ENCODE measurements at places on chromosomes 2 and 18.

GRCh38 chr2:9086465-9086864, 83.0 kb upstream of the MBOAT2 start:
- DNase-seq, result no peak

- DNase-seq, result no peak
Measured at GRCh38 chr18:53909668-53910067, 314.8 kb downstream of the MBD2 start.

GRCh38 chr2:85430752-85431569, 12.4 kb downstream of the SH2D6 start:
- DNase-seq, result no peak

DNA sequence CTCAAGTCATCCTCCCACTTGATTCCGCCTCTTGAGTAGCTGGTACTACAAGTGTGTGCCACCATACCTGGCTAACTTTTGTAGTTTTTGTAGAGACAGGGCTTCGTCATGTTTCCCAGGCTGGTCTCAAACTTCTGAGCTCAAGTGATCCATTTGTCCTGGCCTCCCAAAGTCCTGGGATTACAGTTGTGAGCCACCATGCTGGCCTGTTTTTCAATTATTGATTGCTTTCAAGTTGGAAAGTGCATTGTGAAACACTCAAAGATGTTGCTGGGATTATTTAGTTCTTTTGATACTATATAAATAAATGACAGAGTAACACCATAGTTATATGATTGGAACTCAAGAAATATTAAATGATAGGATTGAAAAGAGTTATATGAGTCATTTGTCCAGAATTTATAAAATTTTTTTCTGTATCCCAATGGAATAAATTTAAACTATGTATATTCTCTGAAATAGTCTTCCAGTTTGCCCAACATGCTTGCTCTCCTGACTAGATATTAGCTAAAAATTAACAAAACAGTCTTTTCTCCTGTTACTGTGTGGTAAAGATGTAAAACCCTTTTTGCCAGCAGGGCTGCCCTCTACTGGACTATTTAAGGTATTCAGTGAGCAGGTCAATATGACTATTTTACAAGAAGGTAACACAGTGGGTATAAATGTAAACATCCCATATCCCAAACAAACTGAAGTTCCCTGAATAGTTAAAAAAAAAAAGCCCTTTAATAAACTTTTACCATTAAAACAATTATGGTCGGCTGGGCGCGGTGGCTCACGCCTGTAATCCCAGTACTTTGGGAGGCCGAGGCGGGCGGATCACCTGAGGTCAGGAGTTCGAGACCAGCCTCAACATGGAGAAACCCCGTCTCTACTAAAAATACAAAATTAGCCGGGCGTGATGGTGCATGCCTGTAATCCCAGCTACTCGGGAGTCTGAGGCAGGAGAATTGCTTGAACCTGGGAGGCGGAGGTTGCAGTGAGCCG, 42.7 kb downstream of the ACSL3 start:
- DNase-seq, result no peak

DNA sequence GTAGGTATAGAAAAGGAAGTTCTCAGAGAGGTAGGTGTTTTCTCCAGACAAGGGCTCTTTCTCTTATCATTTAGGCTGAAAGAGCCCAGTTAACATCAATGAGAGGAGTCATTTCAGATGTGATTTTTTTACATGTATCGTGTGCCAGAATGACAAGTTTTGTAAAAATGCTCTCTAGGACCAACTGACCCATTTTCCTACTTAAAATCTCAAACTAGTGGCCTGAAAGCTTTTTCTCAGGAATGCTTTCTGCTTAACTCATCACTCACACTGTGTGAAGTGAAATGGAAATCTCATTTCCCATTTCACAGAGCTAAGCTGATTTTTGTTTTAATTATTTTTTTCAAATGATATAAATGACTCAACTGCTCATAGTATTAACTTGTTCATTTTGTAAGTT, 128.7 kb upstream of the CYP26B1 start:
- DNase-seq, result no peak

DNA sequence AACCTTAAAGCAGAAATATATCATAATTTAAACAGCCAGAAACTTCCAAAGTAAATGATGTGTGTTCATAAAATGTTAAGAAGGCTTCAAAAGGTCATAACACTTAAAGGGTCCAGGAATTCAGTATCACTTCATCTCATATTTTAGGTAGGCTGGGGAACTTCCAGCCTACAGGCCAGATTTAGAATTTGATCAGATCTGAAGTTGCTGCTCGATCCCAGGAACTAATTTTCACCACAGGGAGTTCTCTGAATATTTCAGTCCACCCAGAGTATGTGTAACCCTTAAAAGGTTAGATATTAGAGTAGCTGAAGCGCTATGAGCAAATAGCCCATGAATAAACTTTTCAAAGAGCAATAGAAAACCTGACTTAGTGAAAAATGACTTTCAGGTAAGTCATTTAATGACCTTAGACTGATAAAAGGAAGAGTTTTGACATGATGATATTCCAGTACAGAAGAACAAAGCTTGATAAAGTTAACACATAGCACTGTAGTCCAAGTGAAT, 1.7 kb downstream of the WIPF1 start:
- DNase-seq, result no peak

DNA sequence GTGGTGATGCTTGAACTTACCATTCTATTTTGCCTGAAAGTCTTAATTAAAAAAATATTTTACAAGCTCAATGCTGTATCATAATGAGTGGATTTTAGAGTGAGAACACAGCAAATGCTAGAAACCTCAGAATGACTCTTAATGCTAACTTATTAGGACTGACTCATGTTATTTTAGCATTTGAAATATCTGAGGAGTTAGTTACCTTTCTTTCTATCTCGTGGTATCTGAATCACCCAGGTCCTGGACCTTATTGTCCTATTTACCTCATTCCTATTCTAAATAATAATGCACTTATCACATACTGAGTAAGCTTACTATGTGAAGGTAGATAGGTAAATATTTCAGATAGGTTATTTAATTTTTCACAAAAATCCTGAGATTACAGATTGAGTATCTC, 70.7 kb downstream of the SOS1 start:
- no peak for DNase-seq

GRCh38 chr2:9370746-9371145, 52.6 kb downstream of the ITGB1BP1 start:
- no peak for DNase-seq

DNA sequence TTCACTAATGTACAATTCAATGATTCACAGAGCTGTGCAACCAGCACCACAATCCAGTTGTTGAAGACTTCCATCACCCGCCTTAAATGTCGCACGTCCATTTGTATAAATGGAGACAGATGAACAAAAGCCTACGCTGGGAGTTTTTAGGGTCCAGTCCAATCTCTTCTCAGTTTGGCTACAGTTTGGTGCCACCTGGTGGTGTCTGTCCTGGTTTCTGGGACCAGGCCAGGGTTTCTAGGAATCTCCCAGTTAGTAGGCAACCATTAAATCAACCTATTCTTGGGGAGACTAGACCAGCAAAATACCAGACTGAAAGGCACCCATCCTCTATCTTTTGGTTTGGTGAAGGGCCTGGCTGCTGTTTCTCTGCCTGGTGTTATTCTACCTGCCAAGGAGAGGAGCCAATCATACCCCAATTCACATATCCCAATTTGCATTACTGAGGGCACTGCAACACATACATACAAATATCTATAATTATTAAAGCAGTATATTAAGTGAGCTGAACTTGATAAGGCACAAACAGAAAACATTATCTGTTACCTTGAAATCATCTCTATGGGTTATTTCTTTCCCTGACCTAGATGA, 3.2 kb upstream of the DDX1 start:
- no peak for DNase-seq

- DNase-seq, result no peak
Measured at GRCh38 chr2:46451131-46451711, 28.1 kb upstream of the TMEM247 start.

- DNase-seq, result no peak
Measured at GRCh38 chr2:241126201-241126611, 23.1 kb downstream of the PASK start.

GRCh38 chr2:54691445-54692135, 31.9 kb upstream of the EML6 start:
- no peak for DNase-seq

DNA sequence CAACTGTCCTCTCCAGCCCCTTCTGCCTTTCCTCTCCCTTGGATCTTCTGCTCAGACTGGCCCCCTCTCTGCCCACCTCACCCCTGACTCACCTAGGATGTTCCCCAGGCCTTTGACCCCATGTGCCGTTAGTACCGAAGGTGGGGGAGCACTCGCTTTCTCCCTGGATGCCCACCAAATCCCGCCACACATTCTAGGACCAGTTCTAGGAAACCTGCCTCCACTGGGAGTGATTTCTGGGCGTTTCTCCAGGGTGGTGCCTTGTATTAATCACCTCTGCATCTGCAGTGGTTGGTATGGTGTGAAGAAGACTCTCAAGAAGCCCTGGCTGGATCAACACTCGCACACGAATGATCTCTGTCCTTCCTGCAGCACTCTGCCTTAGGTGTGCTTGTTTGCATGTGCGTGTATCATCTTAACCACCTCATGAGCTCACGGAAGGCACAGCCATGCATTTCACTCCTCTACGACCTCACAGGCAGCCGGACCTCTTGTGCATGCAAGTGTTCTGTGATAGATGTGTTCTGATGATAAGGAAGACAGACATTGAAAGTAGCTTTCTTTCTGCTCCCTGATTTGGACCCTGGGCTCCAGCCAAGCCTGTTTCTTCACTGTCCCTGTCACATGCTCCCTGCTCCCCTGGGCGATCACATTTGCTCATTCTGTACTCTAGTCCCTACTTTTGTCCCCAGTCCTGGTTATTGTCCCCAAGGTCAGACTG, 69.4 kb downstream of the LIPG start:
- no peak for DNase-seq

DNA sequence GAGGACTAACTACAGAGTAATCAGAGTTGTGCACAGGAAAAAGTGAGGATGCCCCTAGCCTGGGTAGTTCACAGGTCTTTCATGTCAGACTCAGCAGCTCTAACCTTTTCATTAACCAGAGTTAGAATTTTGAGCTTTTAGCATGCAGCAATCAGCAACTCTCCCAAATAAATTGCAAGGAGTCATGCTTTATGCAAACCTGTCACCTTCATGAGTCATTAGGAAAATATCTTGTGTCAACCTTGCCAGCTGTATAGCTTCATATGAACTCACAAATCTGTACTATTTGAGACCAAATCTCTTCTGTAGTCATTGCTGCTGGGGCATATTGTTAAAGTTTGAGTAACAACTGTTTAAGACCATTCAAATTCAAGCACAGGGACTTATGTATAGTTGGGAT, 382.3 kb upstream of the NT5C1B start:
- DNase-seq, result no peak

DNA sequence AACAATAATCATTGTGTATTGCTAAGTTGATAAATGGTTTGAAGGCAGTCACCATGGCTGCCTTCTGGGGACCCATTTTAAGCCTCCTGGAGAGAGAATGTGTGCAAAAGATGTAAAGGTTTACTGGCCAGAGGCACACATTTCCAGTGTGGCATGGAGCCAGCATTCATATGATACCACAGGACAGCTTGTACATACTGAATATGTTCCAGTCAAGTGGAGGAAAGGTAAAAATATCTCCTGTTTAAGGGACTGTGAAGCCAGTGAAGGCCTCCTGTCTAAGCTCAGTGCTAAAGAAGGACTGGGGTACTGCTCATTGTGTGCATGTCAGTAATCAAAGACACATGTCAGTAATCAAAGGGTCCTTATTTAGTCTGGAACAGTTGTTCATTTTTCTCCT, 119.2 kb downstream of the BABAM2 start:
- DNase-seq, result no peak

DNA sequence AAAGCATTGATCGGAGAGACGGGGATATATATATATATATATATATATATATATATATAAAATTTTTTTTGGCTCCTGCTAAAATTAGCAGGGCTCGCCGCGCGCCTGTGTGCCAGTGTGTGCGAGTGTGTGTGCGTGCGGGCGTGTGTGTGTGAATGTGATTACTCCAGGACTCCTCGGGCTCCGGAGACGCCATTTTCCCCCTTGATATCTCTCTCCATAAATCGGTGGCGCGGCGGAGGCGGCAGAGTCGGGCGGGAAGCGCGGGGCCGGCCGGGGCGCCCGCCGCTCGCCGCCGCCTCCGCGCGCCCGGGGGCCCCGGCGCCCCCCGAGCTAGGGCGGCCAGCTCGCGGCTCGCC, 795 bp upstream of the SETBP1 start:
- no peak for DNase-seq

DNA sequence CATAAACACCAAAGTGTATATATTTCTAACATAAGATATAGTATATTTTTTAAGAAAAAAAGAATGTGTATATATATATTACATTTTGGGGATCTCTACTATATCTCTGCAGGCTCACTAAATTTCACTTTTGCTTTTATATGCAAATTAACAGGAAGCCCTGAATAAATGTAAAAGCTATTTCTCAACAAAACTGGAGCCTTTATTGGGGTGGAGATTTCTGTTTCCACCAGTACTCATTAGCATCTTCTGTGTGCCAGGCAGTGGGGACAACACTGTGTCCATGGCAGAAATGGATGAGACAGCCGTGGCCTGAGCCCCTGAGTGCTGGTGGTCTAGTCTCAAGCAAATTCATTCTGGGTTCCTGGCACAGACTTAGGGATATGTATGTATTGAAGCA, 41.3 kb downstream of the C18orf63 start:
- no peak for DNase-seq

DNA sequence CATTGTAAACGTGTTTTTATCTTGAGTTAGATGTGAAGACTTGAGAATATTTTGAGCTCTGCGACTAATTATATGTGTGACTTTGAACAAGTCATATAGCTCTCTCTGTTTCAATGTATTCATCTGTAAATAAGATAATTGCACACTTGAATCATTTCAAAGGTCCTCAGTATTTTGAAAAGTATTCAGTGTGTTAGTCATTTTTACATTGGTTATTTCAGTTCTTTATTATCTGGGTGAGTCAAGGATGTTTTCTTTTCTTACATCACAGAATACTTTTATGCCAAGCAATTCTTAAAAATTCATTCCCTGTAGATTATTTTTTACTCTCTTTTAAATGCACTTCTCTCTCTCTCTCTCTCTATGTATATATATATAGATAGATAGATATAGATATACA, 1098.0 kb upstream of the ZEB2 start:
- no peak for DNase-seq

DNA sequence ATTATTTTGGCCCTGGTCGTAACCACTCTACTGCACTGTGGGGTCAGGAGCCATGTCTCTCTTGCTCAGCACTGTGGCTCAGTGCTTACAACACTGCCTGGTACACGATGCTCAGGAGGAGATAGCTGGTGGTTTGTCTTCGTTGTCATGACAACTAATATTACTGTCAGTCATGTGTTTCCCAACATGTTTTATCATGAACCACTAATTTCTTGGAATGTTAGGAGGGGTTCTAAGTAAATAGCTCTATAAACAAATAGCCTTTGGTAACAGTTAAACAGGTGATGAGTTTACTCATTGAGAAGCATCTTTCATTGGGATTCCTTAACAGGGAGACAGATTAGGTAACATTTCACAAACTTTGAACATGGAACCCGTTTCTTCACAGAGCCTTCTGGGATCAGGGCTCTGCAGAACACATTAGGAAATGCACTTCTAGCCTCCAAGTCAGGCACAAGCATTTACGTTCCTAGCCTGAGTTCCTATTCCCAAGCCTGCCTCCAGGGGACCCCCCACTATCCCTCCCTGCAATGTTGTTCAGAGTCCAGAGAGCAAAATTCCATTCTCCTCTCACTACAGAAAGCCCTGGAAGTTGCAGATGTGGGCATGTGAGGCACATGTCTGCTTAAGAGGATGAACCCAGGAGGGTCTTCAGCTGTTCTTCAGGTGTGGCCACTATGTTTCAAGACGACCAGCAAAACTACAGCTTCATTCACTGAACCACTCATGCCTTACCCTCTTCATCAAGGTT, 6.4 kb upstream of the RBM44 start:
- no peak for DNase-seq

GRCh38 chr2:80621656-80622055, 317.1 kb upstream of the LRRTM1 start:
- no peak for DNase-seq

All from activated T-helper 1 cell treated with anti-CD3 and anti-CD28 coated beads, Interleukin-2, amount 50 U/mL, for 16 hours (primary cell).